Keratinocyte (primary cell): ENCODE measurements at places on chromosomes 6 and 20.

DNA sequence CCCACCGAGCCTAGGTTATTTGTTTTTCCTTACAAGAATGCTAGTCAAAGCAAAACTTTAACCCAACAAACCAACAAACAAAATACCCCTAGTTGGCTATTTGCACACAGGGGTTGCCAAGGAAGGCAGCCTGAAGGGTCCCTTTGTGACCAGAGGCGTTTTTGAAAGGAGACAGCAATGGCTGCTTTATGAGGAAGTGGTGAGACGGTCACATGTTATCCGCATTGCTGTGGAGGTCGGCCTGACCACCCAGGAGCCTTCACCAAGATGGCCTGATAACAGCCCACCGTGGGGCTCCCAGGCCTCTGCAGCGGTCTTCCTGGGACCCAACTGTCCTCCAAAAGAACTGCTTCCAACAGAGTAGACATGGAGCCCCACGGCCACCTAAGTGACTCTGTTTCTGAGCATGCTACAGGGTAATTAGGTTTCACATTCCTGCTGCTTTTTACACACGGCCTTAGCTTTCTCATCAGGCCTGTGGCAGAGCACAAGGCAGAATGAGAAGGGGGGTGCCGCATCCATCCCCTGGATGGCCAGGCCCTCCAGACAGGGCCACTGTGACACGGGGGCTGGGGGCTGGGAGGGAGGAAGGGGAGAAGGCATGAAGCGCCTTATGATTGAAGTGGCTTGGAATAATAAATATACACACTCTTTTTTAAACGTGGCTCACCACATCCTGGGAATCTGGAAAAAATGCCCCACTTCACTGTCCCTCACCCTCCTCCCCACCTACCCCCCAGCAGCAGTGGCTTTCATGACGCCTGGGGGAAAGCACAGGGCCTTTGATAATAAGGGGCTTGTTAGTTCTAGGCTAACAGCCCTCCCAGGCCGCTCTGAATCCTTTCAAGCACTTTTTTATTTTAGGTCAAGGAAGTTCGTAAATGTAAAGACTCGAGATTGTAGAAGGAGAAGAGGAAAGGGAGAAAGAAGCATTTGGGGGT is 86.0 kb downstream of the CLIC5 start:
- no peak for DNase-seq

GRCh38 chr20:37941332-37941731 is 38.4 kb downstream of the VSTM2L start:
- DNase-seq, result no peak

GRCh38 chr6:42301986-42302385 is 84.3 kb upstream of the MRPS10 start:
- no peak for DNase-seq

GRCh38 chr20:50580016-50580747 is 70.0 kb downstream of the PTPN1 start:
- DNase-seq, result no peak

- no peak for DNase-seq
Measured at GRCh38 chr6:47016909-47017308, 25.2 kb downstream of the ADGRF1 start.

DNA sequence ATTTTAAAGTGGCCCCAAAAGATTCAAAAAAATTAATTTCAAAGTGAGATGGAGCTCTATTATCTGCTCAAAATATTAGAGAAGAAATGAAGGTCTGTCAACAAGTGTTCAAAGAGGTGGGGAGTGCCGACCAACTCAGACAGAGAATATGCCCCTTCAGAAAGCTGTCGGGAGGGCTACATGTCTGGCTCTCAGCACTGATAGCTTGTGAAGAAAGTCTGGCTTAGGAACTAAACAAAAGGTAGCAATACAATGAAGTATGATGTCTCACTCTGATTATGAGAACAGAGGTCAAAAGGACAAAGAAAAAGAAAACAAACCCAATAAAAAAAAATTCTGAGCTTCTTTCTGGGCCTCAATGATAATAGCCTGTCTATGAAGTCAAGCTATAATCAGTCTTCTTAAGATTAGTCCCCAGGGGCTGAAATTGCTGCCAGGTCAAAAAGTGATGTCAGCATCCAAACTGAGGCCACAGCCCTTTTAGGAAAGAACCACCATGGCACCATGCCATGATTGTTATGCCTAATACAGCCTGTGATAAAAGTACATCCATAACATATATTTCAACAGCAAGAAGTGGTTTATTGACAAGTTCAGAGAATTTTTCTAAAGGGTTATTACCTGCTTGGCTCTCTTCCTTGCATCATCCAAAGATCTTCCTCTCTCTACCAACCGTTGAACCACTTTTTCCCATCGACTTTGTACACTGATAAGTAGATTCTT is 150.9 kb downstream of the DST start:
- DNase-seq, result no peak

DNA sequence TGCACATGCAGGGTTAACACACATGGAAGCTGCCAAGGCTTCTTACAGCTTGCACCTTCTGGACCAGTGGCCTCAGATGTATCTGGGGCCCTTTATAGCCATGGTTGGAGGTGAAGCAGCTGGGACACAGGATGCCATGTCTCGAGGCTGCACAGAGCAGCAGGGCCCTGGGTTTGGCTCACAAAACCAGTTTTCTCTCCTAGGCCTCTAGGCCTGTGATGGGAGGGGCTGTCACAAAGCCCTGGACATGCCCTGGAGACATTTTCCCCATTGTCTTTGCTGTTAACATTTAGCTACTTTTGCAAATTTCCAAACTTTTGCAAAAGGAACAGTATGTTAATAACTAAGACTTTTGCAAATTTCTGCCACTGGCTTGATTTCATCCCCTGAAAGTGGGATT is 18.2 kb upstream of the GSTA1 start:
- no peak for DNase-seq
